ENCODE measurements at places on chromosomes 16 and 17.
A peak's percentile ranks its signal among the peaks of the same experiment; 100 is the strongest.

DNA sequence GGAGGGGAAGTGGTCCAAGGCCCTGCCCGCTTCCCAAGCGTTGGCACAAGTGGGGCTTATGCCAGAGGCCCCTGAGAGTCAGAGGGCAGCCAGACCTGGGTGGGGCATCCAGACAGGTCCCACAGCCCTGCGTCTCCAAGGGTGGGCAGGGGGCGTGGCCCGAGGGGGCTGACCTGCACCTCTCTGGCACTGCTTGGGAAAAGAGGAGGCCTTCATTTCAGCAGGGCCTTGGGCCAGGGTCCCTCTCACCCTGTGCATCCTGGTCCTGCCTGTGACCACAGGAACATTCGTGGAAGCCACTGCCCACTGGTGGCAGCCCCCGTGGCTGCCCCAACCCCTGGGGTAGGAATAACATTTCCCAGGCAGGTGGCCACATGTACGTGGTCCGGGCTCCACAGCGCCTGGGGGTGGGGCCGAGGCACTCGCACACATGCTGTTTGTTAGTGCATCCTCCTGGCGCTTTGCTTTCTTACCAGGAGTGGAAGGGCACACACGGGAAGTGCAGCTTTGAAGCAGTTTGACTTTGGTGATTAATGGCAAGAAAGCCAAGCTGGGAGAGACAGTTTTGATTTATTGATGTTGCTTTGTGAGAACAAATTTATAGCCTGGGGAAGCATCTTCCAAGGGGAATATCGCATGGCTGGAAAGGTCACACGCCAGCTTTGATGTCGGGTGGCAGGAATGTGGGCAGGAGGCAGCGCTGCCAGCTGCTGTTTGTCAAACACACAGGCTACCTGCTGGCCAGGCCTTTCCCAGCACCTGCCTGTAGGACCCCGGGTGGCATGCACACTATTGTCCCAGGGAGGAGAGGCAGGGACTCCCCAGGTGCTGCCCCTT, 4.3 kb downstream of the CENPX start:
- DNase-seq, result no peak

DNA sequence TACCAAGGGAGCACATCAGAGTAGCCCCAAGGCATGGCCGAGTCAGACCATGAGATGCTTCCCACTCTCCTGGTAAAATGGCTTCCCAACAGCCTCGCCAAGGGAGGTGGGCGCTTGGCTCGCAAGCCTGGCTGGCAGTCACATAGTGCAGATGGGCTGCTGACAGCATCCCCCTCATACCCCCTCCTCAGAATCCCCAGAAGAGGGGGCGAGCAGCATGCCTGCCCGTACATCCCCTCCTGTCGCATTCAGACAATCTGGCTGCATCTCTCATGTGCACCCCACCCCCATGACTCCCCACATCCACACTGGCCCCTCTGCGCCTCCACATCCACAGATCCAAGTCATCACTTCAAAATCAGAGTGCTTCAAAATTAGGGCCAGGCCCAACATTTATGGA, 54.0 kb upstream of the CES5A start:
- DNase-seq, result no peak

DNA sequence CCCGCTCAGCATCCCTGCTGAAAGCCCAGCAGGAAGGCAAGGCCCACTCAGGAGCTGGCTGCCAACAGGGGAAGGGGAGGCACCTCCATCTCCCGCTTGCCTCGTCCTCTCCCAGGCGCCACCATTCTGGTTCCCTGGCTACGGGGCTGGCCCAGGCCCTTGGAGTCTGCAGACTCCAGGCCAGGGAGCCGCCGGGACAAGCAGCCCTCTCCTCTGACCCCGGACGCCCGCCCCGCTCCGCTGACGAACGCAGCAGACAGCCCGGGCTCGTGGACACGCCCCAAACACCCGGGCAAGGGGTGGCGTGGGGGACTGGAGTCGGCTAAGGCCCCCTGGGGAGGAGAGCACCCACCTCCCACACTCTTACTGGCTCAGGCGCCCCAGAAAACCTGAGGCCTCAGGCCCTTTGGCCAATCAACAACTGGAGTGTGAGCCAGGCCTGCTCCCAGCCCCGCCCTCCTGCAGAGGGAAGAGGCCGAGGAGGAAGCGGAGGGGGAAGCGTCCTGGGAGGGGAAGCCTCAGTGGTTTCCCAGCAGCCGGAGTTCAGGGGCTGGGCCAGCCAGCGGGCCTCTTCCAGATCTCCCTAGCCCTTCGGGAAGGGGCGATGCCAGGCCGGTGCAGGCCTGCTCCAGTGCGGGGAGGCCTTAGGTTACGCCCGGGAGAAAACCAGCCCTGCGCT, 4.2 kb downstream of the MNT start:
- no peak for DNase-seq

DNA sequence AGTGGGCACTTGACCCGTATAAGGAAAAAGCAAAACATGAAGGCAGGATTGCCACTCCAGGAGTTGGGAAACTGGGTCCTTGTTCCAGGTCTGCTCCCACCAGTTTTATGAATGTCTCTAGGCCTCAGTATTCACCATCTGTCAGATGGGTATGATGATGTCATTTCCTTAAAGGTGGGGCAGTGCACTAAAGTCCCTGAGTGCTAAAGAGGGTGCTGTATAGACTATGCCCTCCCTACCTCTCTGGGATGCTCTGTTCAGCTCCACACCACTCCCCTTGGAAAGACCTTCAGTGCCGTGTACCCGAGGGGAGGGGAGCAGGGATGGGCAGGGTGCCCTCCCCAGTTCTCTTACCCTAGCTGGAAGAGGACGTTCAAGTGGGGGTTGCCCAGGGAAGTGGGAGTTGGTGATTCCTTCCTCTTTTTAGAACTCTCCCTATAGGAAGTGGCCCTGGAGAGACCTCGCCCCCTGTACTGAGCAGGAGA, 2.2 kb downstream of the LASP1 start:
- no peak for DNase-seq

GRCh38 chr16:54135361-54136275, 151.0 kb downstream of the IRX3 start:
- no peak for DNase-seq

GRCh38 chr17:12859520-12859919, 70.2 kb downstream of the ARHGAP44 start:
- DNase-seq, result no peak

DNA sequence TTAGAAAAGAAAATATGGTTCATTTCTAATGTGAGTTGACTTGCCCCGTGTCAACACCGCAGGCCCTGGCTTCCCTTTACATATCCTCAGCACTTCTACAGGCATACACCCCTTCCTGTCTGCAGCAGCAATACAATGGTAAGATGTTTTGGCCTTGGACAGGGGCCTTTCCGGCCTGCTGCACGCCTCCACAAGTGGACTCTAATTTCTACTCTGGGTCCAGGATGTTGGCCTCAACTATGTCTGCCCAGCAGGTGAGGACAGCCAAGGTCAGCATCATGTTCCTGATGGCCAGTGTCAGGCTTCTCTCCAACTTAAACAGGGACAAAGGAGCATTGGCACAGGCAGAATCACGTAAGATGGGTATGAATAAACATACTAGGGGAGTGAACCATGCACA, 11.0 kb downstream of the C17orf67 start:
- DNase-seq, result no peak

- DNase-seq, result peak; percentile 62
Measured at GRCh38 chr16:84726079-84726668, 26.4 kb downstream of the USP10 start.

GRCh38 chr17:68785565-68786486, 169.4 kb downstream of the ABCA8 start:
- no peak for DNase-seq

- no peak for DNase-seq
Measured at GRCh38 chr17:63482509-63482908, 5.6 kb downstream of the ACE start.

GRCh38 chr16:55003916-55004315, 73.3 kb downstream of the IRX5 start:
- DNase-seq, result no peak

DNA sequence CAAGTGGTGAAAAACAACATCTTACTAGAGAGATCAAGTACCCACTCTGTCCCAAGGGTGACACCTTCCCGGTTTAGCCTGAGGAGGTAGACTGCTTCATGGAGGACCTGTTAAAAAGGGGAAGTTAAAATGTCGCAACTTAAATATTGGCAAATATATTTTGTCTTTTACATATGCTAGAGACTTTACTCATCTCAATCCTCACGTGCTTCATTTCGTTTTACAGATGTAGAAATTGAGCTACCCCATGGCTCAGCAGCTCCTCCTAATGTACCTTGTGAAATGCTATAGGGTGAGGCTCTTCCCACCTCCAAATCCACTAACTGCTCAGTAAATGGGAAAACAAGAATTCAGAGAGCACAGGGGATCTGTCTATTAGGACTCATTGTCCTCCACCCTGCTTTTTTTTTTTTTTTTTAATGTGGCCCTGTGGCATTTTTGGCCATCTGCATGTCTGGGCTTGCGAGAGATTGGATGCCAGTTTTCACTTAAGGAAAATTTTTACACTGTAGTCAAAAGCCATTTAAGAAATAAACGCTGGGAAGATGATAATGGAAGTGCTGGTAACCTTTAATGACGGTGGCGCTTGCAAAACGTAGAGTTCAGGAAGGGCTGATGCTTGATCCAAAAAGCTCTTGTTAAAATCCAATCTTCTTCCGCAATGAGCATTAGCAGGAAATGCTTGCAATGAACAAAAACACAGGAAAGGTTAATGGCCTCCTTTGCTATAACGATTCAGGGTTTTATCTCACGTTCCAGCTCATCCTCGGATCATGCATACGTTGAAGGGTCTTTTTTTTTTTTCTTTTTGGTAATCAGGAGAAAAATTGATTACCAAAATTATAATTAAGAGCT, 39.8 kb downstream of the HSBP1 start:
- DNase-seq, result no peak

DNA sequence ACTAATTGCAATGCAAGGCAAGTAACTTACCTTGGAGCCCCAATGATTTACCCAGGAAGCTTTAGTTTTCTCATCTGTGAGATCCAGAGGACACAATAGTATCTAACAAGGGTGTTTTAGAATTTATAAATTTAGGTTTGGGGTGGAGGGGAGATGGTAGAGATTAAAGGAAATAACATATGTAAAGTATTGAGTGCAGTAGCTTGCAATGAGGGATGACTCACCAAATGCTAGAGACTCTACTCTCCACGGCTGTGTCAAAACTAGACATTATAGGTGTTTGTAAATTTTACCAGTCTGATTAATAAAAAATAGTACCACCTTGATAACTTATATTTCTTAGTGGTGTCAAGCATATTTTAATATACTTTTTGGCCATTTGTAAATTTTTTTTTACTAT, 3.7 kb upstream of the ABCA9 start:
- DNase-seq, result no peak

- no peak for DNase-seq
Measured at GRCh38 chr16:87240211-87241136, 76.7 kb downstream of the C16orf95 start.

- no peak for DNase-seq
Measured at GRCh38 chr17:68103148-68103547, 67.6 kb downstream of the KPNA2 start.

- no peak for DNase-seq
Measured at GRCh38 chr17:33593991-33594390, 300.9 kb upstream of the ASIC2 start.

- no peak for DNase-seq
Measured at GRCh38 chr17:70314506-70314905, 145.2 kb downstream of the KCNJ2 start.

GRCh38 chr17:51941272-51941671, 217.2 kb downstream of the CA10 start:
- DNase-seq, result no peak

GRCh38 chr17:78128551-78129350, at the start of gene TMC6:
Gene TMC6, minus strand, starts transcription at chr17:78128755. Its CDS starts 1,923 bp downstream, at chr17:78126832.
- DNase-seq, result peak; percentile 67

Data from NCI-H2171 (cell line).